ENCODE measurements at places on chromosomes 16 and 17.

DNA sequence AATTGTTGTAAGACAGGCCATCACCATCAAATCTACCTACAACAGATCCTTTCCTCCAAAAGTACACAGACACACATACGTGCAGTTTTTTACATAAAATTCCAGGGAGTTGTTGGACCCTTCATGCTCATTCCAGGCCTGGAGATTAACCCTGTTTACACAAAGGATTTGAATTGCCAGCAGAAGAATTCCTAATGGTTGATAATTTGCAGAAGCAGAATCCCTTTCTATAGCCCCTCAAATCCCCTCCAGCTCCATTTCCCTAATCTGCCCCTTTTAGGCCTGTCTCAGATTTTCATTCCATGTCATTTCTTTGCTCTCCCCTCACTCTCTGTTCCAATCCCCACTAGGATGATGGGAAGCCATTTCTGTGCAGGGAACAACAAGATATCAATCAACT is 102.9 kb upstream of the TOX3 start:
- DNase-seq = no peak

GRCh38 chr16:19223235-19224170 is 55.5 kb downstream of the SYT17 start:
- no peak for DNase-seq

DNA sequence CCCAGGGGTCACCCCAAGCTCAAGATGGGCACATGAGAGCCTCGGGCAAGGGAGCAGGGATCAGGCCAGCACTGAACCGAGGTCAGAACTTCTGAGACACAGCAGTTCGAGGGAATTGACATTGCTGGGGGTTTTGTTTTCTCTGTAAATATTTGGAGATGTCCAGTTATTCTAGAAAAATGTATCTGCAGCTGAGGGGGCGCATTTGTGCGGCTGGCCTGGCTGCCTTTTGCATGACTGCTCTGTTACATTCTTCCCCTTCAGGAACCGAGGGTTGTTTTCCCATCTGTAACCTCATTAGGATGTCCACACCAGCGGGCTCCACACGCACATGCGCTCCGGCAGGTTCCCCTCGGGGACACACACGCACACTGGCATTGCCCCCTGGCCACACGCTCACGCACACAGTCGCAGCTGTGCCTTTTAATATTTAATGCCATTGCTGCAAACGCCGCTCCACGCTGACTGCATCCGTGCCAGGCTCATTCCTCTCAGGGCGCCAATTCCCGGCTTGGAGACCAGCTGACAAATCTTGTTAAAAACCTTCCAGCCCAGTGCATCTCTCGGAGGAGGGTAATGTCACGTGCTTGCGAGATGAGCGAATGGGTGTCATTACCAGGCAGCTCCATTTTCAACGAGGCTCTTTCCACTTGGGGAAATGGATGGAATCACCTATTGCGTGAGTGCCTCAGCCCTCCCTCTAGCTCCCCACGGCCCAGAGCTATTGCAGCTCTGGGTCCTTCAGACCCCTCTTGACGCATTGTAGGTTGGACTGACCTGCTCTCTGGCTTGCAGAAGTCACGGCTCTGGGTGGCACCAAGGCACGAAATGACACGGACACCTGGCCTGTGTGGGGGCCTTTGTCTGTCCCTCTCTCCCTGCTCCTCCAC is 13.1 kb downstream of the CCR7 start:
- DNase-seq = no peak

- no peak for DNase-seq
These were observed 26.4 kb downstream of the KIFC3 start for GRCh38 chr16:57775661-57776469.

GRCh38 chr17:29169806-29170591 is 10.2 kb downstream of the MYO18A start:
- DNase-seq = no peak

DNA sequence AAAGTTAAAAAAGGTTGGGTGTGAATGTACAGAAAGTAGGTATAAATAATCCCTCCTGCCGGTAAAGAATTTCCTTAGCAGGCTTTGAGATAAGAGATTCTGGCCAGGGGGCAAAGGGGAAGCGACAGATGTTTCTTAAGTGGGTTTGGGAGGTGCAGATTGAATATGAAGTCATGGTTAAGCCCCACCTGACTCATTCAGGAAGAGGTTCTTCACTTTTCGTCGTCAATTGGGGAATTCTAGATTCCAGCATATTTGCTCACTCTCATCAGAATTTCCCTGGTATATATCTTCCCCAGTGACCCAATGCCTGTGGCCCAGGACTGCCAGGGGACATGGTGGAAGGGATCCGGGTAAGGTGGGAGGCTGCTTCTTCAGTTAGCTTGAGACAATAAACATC is 127.8 kb downstream of the CPPED1 start:
- no peak for DNase-seq

DNA sequence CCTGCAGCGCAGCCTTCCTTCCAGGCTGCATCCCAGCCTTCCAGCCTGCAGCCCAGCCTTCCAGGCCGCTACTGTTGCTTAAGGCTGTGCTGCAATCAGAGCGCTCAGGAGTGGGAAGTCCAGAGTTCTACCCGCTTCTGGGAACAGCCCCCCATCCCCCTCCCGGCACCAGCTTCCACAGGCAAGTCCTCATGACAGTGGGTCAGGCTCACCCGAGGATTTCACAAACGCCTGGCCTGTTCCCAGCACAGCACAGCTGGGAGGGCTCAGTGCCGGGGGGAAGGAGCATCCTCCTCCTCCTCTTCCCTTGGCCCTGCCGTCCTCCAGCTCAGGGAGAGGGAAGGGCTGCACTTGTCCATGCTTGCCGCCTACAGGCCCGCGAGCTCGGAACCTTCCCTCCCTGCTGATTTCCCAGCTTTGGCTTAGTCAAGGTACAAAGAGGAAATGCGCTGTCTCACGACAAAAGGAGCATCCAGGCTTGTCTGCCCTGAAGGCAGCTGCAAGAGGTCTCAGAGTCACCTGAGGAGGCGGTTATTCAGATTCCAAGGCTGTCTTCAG is 8.3 kb downstream of the SOCS3 start:
- no peak for DNase-seq

DNA sequence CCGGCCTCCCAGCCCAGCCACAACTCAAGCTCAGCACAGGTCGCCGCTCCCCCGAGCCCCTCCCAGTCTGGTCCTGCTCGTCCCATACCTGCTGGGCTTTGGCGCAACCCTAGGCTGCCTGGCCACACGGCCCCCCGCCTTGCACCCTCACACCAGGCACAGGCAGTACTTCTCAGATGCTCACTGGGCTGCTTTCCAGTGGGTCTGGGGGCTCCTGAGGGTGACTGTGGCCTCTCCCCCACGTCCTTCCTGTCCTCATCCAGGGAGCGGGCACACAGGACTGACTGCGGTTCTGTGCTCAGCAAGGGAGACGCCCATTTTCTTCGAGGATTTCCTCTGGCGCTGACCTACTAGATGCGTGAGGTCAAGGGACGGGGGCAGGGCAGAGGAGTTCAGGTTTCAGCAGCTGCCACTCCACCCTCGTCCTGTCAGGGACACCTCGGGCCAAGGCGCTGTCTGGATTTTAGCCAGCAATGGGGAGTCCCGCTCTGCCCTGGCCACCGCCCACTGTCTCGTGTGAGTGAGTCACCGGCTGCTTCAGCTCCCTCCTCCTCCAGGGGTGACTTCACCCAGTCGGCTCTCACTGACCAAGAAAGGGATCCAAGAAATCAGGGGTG is 115.8 kb downstream of the NPIPB11 start:
- DNase-seq = peak; percentile 35

- DNase-seq = no peak
These were observed 47.9 kb downstream of the DNAH17 start for GRCh38 chr17:78529251-78529650.

- DNase-seq = no peak
These were observed 940.4 kb downstream of the KCNJ2 start for GRCh38 chr17:71109697-71110096.

DNA sequence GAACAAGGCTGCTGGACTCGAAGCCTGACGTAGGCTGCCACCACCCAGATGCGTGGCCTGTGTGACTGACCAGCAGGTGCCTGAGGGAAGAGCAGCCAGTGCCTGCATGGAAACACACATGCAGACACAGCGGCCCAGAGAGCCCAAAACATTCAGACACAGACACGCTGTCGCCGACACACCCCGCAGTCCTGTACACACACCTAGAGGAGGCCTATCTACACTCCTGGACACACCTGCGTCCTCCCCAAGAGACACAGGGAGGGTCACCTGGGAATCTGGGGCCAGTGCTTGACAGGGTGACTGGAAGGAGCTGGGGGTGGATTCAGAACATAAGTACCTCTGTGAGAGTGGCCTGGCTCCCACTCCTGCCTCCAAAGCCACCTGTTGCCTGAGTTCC is 6.1 kb upstream of the TSPOAP1 start:
- no peak for DNase-seq

DNA sequence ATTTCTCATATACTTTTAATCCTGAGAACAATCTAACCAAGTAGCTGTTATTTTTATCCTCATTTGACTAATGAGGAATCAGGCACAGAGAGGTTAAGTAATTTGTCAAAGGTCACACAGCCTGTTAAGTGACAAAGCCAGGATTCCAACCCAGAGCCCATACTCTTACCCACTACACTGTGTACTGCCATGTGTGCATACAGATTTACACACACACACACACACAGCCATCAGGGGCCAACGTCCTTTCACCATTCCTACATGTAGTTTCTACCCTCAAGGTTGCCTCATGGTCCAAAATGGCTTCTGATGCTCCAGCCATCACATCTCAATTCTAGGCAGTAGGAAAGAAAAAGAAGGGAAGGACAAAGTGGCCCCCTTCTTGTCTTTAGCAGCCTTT is 22.1 kb downstream of the TMEM186 start:
- no peak for DNase-seq

GRCh38 chr17:33688771-33689170 is 395.7 kb upstream of the ASIC2 start:
- no peak for DNase-seq

DNA sequence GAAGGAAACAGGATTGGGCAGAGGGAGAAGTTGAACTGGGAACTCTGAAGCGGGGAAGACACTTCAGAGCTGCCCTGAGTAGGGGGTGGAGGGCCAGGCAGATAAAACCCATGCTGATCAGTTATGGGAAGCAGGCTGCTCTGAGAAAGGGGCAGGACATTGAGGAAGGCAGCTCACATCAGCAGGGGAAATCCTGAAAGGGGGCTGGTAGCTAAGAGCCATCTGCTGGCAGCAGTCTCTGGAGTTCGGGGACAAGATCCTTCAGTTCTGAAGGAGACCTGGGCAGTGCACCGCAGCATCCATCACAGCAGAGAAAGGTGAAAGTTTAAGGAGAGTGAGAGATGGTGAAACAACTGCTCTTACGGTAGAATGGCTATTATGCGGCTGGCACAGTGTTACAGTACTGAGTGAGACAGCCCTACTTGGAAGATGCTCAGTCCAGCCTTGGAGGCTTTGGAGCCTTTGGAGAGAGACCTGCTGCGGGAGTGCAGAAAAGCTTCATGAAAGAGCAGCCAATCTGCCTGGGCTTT is 5.4 kb upstream of the KIF18B start:
- no peak for DNase-seq

DNA sequence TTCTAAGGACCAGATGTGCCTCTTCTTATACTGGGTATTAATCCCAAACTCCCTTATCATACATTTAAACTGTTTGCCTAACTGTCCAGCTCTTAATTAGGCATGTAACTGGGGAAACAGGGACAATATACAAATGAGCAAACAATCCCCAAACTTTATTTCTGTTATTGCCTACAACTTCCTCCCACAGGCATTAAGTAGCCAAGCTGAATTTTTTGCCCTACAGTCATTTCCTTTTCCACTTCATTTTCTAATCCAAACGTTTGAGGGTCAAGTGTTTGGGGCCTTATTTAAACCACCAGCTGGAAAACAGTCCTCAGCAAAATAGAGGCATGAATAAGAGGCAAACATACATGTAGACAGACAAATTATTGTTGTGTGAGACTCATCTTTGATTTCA is 77.4 kb upstream of the CCL2 start:
- DNase-seq = no peak

GRCh38 chr17:27352448-27353032 is 58.6 kb downstream of the WSB1 start:
- DNase-seq = no peak

- no peak for DNase-seq
These were observed 76.2 kb upstream of the KSR1 start for GRCh38 chr17:27379888-27380533.

DNA sequence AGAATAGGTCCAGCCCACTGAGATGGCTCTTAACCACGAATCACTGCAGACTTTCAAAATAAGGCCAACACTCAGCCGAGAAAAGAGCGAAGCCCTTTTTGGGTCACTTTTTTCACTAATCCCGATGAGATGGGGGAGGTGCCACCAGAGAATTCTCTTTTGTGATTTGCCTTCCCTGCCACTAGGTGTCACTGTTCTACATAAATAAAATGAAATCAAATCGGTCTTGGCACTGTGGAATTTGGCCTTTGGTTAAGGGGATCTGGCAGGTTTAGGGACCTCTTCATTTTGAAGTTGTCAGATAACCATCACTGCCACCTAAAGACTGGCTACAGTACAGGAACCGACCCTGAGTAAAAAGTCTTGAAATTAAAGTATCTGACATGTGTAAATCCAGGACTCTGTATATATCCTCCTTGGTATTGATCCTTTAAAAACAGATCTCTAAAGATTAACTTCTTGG is 147.0 kb downstream of the HS3ST4 start:
- no peak for DNase-seq

DNA sequence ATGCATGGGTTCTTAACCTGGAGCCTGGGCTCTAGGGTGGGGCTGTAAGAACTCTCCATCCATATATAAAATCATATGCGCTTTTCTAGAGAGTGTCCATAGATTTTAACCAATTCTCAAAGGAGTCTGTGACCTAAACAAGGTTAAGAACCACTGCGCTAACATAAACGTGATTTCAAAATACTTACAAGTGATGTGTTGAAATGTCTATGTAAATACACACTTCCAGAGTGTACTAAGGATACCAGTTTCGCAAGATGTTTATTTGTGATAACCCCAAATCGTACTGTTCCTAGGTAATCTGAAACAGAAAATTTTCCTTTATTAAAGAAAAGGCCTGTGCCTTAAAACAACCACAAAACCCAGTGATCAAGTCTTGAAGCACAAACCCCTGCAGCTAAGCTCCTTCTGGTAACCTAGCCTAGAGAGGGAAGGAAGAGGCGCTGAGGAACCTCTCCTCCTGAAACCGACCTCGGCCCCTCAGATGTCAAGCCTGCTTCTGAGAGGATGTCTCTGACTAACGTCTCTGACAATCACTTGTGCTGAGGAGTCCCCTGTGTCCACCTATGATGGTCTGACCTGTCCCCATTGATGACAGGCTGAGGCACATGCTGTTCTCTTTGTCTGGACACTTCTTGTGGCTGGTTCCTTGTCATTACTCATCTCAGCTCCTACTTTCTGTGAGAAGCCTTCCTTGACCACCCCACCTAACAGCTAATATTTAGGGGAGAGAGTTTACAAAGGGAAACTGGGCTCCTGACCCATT is 32.2 kb downstream of the SNN start:
- no peak for DNase-seq
